ENCODE measurements at places on chromosomes 5 and 9.

GRCh38 chr9:99201603-99202002, 20.1 kb downstream of the ALG2 start:
- DNase-seq, result no peak

GRCh38 chr5:171162596-171162995, 146.5 kb upstream of the TLX3 start:
- peak; percentile 37 for DNase-seq

DNA sequence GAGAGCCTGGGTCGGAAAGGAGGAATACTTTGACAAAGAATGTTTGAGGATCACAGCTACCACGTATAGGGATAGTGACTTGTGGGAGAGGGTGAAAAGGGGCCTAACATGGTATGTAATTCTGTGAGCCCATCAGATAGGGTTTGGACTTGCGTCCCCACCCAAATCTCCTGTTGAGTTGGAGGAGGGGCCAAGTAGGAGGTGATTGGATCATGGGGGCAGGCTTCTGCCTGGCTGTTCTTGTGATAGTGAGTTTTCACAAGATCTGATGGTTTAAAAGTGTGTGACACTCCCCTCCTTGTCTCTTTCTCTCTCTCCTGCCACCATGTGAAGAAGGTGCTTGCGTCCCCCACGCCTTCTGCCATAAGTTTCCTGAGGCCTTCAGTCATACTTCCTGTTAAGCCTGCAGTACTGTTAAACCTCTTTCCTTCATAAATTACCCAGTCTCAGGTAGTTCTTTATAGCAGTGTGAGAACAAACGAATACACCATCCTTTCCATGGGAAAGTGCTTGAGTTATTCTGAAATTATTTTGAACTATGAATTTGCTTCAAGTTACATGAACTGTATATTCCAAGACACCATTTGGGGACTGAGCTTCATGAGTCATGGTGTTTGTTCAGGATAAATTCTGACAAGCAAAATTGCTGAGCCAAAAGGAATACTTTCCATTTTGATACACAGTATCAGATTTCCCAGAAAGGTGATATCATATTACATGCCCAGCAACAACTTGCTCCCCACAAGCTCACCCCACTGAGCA, 68.8 kb upstream of the SSBP2 start:
- DNase-seq, result peak; percentile 48

DNA sequence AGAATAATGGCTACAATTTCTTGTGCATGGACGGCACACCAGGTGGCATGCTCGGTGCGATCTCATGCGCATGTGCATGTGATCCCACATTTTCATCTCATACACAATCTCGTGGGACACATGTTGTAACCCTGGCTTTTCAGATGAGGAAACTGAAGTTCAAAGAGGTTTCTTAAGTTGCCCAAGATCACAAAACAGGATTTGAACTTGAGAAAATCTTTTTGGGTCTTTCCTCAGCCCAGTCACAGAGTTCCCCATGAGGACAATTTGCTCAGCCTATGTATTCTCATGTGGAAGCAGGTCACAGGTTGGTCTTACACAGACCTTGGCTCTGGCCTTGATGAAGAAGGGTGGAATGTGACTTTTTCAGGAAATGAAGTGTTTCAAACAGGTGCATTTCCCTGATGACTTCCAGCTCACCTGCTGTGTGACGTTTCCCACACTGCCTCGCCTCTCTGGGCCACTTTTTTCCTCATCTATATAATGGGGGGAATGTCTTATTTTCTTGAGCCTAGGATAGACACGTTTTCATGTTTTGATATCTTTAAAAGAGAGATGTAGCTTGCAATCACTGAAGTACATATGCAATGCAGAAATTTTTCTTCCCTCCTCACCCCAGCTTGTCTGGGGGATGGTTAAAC, 7.1 kb upstream of the ORM1 start:
- no peak for DNase-seq

GRCh38 chr9:68476847-68477246, 63.8 kb downstream of the TMEM252 start:
- DNase-seq, result no peak

DNA sequence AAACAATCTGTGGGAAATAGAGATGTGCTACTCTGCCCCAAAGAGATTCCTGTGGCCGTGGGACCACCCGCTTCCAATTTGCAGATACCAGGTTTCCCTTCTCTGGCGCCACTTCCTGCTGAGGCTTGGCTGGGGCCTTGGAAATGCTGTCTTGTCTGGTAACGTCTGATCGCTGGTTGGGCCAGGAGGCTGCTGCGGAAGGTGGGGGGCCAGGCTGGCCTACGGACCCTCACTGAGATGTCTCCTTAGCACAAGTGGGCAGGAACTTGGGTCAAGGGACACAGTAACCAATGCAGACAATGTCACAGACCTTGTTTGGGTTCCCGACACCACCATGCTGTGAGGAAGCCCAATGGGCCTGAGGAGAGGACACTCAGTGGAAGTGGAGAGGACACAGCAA, 31.7 kb upstream of the IRX4 start:
- no peak for DNase-seq
